ENCODE measurements at places on chromosomes 3 and 15.

DNA sequence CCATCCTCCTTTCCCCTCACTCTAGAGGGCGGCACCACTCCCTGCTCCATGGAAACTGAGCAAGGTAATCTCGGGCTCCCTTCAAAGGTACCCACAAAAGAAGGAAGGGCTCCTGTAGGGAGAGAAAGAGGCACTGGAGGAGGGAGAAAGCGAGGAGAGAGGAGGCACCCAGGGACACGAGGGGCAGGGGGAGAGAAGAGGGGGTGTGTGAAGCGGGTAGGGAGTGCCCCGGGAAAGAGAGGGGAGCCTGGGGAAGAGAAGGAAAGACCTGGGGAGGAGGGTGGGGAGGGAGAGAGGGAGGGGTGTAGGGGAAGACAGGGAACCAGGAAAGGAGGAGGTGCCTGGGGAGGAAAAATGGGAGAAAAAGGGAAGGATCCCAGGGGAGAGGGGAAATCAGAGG, 523 bp downstream of the VILL start:
- no peak for DNase-seq

- DNase-seq, result no peak
Measured at GRCh38 chr3:119639494-119640350, 20.7 kb downstream of the POPDC2 start.

- DNase-seq, result no peak
Measured at GRCh38 chr15:71323584-71323983, 208.3 kb downstream of the THSD4 start.

GRCh38 chr3:63519426-63519825, 133.0 kb upstream of the SNTN start:
- DNase-seq, result no peak

DNA sequence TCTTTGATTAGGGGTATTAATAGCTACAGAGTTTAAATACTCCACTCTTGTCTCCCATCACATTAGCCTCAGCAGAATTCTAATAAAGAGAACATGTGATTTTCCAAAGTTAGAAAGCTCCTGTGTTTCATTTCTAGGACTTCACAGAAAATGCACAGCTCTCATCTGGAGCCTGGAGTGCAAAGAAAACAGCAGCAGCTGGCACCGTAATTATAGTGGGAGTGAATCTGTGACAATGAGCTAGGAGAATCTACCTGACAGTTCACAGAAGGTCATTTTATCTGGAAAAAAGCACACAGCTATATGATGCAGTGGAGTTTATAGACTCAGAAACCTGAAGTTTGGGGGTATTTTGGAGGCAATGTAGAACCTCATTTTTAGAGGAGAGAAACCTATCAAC, 5.4 kb upstream of the TRIM59 start:
- no peak for DNase-seq

DNA sequence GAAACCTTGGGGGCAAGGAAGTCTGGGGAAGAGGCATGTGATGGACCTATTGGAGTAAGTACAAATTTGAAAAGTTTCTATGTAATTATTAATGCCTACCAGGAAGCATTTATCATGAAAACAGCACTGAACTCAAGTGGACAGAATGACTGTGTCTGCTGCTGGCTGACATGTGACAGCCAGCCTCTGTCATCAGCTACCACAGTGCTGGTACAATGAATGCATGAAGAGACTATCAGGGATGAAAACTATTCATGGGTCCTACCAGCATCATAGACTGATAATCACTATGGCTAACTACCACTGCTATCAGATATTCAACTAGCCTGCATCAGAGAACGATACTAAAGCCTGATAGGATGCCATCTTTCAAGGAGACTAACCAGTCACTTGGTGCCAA, 193.5 kb downstream of the RAP2B start:
- DNase-seq, result no peak

DNA sequence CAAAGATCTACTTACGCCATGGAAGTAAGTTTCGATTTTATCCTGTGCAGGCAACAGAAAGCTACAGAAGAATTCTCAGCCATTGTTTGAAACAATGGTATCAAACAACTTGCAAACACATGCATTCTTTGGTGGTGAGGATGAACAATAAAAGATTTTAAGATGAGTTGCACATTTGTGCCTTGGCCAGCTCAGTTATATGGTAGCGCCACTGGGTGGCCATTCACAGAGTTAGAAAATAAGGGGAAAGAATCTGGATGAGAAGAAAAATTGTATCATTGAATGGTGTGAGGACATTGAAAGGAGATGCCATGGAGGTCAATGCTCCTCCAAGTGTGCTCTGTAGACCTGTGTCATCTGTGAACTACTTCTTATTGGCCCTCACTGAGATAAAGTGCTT, 11.6 kb downstream of the CADPS start:
- DNase-seq, result no peak

- no peak for DNase-seq
Measured at GRCh38 chr3:35737527-35737926, 98.2 kb downstream of the ARPP21 start.

GRCh38 chr15:26355472-26356074, 417.3 kb downstream of the GABRB3 start:
- DNase-seq, result no peak

DNA sequence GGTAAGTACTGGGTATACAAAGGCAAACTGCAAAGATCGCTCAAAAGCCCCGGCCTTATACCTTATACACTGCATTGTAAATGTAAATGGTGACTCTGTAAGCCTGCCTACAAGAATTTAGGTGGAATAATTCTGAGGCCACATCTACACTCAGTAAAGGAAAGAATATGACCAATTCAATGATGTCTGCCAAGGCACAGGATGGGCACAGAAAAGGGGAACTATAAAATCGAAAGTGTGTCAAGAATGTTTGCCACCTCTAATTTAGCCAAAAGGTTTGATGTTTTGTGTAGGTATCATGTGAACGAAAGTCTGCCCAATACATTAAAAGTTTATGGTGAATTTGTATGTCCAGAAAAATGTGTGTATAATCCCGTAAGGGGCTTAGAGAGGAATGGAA, 96.1 kb downstream of the FOXP1 start:
- DNase-seq, result no peak

DNA sequence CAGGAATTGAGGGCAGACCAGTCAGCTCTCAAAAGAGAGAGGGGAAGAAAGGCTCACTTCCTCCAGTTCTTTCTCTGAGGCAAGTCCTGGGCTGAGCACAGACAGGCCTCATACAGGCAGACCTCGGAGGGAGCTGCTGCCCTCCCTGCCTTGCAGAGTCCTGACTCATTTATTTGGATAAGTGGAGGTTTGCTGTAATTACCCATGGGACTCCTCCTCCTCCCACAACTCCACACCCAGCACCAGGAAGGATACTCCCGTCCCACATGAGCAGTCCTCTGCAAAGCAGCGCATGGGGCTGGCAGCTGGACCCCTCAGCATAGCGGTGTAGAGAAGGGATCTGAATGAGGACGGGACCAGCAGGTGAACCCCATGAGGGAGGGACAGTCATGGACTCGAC, 13.4 kb upstream of the SCN10A start:
- peak; percentile 23 for DNase-seq

GRCh38 chr3:185825639-185826481, 1.0 kb upstream of the IGF2BP2 start:
- no peak for DNase-seq

- no peak for DNase-seq
Measured at GRCh38 chr3:56624725-56625124, 58.3 kb downstream of the TASOR start.

- DNase-seq, result no peak
Measured at GRCh38 chr3:145704020-145704419, 457.0 kb downstream of the PLOD2 start.

GRCh38 chr3:138332472-138333073, 2.9 kb upstream of the NME9 start:
- peak; percentile 41 for DNase-seq

- peak; percentile 30 for DNase-seq
Measured at GRCh38 chr3:197791892-197792647, 1.0 kb downstream of the LRCH3 start.

- no peak for DNase-seq
Measured at GRCh38 chr15:45866616-45867015, 231.8 kb downstream of the SQOR start.

- no peak for DNase-seq
Measured at GRCh38 chr3:57112206-57112605, 51.7 kb downstream of the SPATA12 start.

DNA sequence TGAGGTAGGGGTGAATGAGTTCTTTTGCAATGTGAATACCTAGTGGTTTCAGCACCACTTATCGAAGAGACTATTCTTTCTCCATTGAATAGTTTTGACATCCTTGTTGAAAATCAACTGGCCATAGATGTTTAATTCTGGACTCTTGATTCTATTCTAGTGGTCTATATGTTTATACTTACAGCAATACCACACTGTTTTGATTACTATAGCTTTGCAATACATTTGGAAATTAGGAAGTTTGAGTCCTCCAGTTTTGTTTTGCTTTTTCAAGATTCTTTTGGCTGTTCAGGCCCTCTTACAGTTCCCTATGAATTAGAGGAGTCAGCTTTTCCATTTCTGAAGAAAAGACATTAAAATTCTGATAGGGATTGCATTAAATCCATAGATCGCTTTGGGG, 30.1 kb downstream of the MAP1A start:
- DNase-seq, result no peak
